ENCODE measurements at places on chromosomes 2 and 18.

DNA sequence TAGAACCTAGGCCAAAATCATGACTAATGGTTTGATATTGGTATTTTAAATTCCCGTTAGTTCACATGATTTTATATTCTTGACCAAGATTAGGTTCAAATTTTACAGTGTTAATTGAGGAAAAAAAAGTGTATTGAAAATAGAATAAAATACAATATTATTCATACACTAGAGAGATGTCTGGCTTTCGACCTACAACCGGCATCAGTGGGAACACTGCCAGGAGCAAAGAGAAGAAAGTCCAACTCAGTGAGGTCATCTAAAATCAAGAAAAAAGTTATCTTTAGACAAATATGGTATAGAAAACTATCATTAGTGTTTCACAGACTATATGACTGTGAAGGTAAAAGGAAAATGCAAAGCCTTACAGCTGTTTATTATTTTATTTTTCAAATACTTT is 81.5 kb downstream of the PIGN start:
- DNase-seq, result peak; percentile 56

DNA sequence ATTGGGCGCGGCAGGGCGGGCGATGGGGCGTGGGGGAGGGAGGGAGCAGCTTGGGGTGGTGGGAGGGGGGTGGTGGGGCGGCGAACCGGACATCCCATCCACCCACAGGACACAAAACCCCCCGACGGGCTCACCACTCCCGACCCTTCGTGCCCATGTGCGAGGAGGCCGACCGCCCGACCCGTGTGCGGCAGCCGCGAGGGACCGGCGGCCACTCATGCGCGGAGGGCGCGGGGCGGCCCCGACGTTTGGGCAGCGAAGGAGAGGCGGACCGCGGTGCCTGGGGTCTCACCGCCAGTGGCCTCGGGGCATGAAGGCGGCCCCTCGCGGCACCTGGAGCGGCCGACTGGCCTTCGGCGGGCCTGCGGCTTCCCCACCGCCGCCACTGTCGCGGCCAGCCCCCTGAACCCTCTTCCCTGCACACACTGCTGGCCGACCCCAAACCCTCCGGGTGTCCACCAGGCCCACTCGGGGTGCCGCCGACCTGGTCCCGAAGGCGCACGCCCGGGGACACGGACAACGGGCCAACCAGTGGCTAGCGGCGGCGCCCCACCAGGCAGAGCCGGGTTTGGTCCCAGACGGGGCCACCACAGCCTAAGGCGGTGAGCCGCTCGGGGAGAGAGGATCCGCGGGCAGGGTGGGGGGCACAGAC is 94.6 kb upstream of the ANKRD30BL start:
- DNase-seq, result no peak

DNA sequence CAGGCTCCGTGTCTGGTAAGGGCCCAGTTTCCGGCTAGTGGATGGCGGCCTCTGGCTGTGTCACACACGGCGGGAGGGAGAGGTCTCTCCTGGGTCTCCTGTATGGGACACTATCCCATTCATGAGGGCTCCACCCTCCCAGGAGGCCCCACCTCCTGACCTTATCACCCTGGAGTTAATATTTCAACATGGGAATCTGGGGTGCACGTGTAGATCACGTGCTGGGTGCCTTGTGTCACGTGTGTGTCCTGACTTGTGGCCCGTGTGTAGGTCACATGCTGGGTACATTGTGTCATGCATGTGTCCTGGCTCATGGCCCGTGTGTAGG is 9.9 kb downstream of the NEU4 start:
- DNase-seq, result no peak

GRCh38 chr2:234450431-234451124 is 46.3 kb downstream of the ARL4C start:
- no peak for DNase-seq

DNA sequence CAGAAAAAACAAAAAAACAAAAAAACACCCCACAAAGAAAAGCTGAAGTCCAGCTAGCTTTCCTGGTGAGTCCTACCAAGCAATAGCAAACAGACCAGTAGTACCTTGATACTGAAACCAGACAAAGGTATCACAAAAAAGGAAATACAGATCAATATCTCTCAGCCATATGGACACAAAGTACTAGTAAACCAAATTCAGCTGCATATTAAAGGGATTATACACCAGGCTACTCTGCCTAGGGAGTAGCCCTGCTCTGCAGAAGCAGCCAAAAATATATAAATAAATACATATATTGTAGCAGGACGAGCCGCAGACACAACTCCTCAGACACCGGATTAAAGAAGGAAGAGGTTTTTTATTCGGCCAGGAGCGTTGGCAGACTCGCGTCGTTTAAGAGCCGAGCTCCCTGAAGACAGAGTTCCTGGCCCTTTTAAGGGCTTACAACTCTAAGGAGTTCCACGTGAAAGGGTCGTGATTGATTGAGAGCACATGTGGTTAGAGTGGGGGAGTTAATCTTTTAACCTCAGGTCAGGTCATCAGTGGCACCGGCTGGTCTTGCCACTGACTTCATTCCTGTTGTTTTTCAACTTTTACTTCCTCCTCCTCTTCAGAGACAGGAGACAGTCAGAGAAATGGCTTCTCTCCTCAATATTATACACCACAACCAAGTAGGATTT is 38.4 kb upstream of the DTNB start:
- no peak for DNase-seq

- DNase-seq, result no peak
Measured at GRCh38 chr2:105244451-105244850, 2.9 kb downstream of the GPR45 start.

DNA sequence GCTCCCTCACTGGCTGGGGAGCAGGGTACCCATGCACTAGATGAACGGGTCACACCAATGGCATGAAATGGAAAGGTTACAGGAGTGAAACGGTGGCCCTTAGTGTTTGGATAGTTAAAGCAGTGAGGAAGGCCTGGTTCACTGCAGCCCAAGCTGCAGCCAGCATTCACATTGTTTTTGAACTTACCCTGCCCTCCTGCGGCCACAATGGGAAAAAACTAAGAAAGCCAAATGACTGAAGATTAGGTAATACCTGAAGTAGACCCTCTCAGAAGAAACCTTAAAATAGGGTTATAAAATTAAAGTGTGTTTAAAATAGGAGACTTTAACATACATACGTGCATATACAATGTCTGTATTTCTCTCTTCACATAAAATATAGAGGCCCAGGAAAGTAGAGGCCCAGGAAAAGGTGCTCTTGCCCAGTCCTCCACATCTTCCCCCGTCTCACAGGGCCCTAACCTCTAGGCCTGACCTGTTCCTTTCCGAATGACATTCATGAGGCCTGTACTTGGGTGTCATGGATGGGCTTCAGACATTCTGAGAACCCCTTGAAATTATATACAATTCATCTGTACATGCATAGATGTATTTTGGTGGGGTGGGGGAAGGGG is 33.3 kb downstream of the DOK1 start:
- DNase-seq, result peak; percentile 78

GRCh38 chr18:79915161-79916127 is 36.0 kb downstream of the SLC66A2 start:
- DNase-seq, result no peak

GRCh38 chr2:28393114-28393836 is 617 bp downstream of the FOSL2 start:
- DNase-seq, result peak; percentile 76

Measured in cardiac muscle cell (in vitro differentiated cells and primary cell).